Smooth muscle cell of the umbilical artery (primary cell): ENCODE measurements at places on chromosomes 13 and 19. TPM values are rescaled to one million over a fixed set of nuclear protein-coding genes. Genes with fewer than 3 reads are reported as not detected.

CYP4F3 gene
- not detected in 2 replicates for total RNA-seq

ADAMTSL5 gene
- total RNA-seq, result 5.0 and 5.4 TPM in 2 replicates

ZNF560 gene
- 1.5 and 5.8 TPM in 2 replicates for total RNA-seq

NLRP5 gene
- not detected in 2 replicates for total RNA-seq

CNN1 gene
- total RNA-seq, result 29.5 and 106 TPM in 2 replicates

GSX1 gene
- not detected in 2 replicates for total RNA-seq

PNMA8B gene
- 0.60 and 1.2 TPM in 2 replicates for total RNA-seq

NLRP9 gene
- total RNA-seq, result not detected in 2 replicates

OR7D2 gene
- under 0.01 TPM in 1 of 2 replicates, not detected in the other for total RNA-seq

DNM2 gene
- total RNA-seq, result 76.6 and 120 TPM in 2 replicates

PPFIA3 gene
- 3.3 and 8.0 TPM in 2 replicates for total RNA-seq

SPATA13 gene
- 8.2 and 9.2 TPM in 2 replicates for total RNA-seq

CLDND2 gene
- total RNA-seq, result not detected in 2 replicates

CEACAM16 gene
- not detected in 2 replicates for total RNA-seq

OR7A5 gene
- total RNA-seq, result not detected in 2 replicates

SAE1 gene
- total RNA-seq, result 113 and 146 TPM in 2 replicates

PET100 gene
- 7.5 and 8.6 TPM in 2 replicates for total RNA-seq

CNFN gene
- total RNA-seq, result not detected in 2 replicates

TBXA2R gene
- total RNA-seq, result 0.89 and 2.2 TPM in 2 replicates

PGLYRP1 gene
- total RNA-seq, result not detected in 2 replicates

CABP5 gene
- total RNA-seq, result not detected in 2 replicates

FSD1 gene
- total RNA-seq, result 16.9 and 23.8 TPM in 2 replicates

FAM32A gene
- total RNA-seq, result 86.4 and 87.3 TPM in 2 replicates

ZNF208 gene
- under 0.01 TPM in 1 of 2 replicates, not detected in the other for total RNA-seq

KLF1 gene
- total RNA-seq, result not detected in 2 replicates

FOSB gene
- total RNA-seq, result 0.59 and 0.88 TPM in 2 replicates

ENOX1 gene
- 2.1 TPM in 2 replicates for total RNA-seq

APOC1 gene
- total RNA-seq, result 0.59 TPM in 1 of 2 replicates, not detected in the other

CYP4F2 gene
- total RNA-seq, result not detected in 2 replicates

TBC1D4 gene
- 9.2 and 32.2 TPM in 2 replicates for total RNA-seq

JOSD2 gene
- 18.6 and 27.0 TPM in 2 replicates for total RNA-seq

ZNF264 gene
- total RNA-seq, result 35.6 and 51.0 TPM in 2 replicates

RNF113B gene
- not detected in 2 replicates for total RNA-seq

CCDC169 gene
- 5.6 and 5.9 TPM in 2 replicates for total RNA-seq

CEBPA gene
- 0.14 and 0.30 TPM in 2 replicates for total RNA-seq

KL gene
- total RNA-seq, result under 0.01 TPM in 1 of 2 replicates, not detected in the other

PRR36 gene
- 0.09 TPM in 1 of 2 replicates, not detected in the other for total RNA-seq

TEAD2 gene
- total RNA-seq, result 20.8 and 22.2 TPM in 2 replicates

PNMA8C gene
- 0.09 and 0.30 TPM in 2 replicates for total RNA-seq

COPE gene
- total RNA-seq, result 227 and 244 TPM in 2 replicates

TSPAN16 gene
- not detected in 2 replicates for total RNA-seq

FXYD5 gene
- total RNA-seq, result 17.2 and 30.4 TPM in 2 replicates

CARM1 gene
- total RNA-seq, result 18.1 and 50.1 TPM in 2 replicates

DACH1 gene
- under 0.01 TPM in 1 of 2 replicates, not detected in the other for total RNA-seq

ATXN8OS gene
- total RNA-seq, result not detected in 2 replicates

DPP9 gene
- total RNA-seq, result 20.8 and 71.0 TPM in 2 replicates

RAB8A gene
- 38.6 and 67.0 TPM in 2 replicates for total RNA-seq

CGB1 gene
- not detected in 2 replicates for total RNA-seq

KRTDAP gene
- total RNA-seq, result not detected in 2 replicates

ZNF28 gene
- 16.9 and 24.8 TPM in 2 replicates for total RNA-seq

CDX2 gene
- not detected in 2 replicates for total RNA-seq

C19orf67 gene
- total RNA-seq, result not detected in 2 replicates

PRR12 gene
- 2.7 and 5.2 TPM in 2 replicates for total RNA-seq

COX7A1 gene
- 4.3 and 14.8 TPM in 2 replicates for total RNA-seq

SYNGR4 gene
- total RNA-seq, result not detected in 2 replicates

CBY2 gene
- total RNA-seq, result not detected in 2 replicates

TMPRSS9 gene
- not detected in 2 replicates for total RNA-seq

FCAR gene
- not detected in 2 replicates for total RNA-seq

FKRP gene
- 30.0 and 34.6 TPM in 2 replicates for total RNA-seq
